Fibroblast of skin of right biceps (primary cell): ENCODE measurements at places on chromosomes 5 and 9.
A peak's percentile ranks its signal among the peaks of the same experiment; 100 is the strongest.

DNA sequence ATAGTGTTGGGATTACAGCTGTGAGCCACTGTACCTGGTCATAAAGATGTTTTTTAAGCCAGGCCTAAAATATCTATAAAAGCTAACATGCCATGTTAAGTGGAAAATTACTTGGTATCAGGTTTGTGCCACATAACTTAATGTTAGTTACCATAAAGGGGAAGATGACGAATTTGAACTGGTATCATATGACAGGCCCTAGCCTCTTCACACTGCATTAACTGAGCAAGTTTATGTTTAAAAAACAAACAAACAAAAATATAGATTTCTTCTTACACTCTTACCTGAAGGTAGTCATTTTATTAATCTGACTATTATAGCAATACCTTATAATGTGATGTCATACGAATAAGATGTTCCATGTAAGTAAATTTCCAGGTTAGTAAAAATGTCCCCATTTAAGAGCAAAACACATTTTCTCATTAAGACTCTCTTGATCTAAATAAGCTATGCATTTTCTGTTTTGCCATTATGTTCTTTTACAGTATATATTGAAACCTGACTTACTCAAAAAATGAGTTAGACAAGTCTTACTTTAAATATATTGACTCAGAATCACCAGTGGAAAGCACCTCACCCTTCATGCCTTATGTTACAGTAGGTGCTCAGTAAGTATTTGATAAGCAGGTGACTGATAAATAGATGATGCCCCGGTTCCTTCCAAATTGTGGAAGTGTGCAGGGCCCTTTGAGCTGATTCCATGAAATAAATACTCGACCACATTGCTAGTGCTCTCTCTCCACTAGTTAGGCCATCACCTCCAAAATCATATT is 125.4 kb downstream of the CDC42SE2 start:
- no peak for DNase-seq

DNA sequence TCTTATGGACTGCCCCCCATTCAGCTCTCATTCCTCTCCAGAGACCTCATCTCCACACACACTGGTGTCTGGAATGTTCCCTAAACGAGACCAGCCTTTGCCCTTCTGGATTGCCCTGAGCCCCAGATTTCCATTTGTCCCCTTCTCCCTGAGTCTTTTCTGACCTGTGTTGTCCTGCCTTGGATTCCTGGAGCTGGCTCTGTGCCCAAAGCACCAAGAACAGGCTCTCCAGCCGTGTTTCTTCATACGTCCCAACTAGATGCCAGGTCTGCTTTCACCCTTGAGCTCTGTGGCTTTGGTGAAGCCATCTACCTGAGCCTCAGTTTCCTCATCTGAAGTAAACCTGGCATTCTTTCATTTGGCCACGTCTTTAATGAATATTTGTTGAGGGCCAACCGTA is 6.3 kb downstream of the CCDC180 start:
- no peak for DNase-seq

DNA sequence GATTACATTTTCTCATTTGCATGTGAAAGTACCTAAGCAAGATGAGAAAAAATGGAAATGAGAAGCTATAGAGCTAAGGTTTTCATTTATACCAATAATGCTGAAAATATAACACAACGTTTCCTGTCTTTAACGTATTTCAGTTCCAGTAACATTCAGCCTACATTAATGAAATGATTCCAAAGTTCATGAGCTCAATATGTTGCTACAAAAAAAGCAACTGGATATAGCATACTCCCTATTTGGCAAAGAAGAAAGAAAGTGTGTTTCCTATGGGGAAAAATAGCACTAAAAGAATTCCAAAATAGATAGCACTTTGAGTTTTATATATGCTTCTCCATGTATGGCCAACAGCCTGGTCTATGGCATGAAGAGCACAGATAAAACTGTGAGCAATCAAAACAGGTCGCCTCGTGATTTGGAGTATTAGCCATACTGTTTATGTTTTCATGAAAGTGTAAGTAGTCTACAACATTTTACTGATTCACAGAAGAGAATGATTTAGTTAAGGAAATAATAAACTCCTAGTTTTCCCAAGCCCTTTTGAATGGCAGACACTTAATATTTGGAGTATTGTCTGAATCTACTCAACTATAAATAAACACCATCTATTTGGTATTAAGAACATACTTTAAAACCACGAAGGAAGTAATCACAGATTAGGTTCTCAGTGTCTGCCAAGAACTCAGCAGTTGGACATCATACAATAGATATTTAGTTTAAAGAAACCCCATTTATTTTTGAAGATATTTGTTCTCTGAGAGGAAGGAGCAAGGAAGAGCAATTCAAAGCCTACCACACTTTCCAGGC is 258.7 kb upstream of the RASA1 start:
- peak; percentile 8 for DNase-seq

- peak; percentile 17 for DNase-seq
Observed at GRCh38 chr9:137168904-137169856, 671 bp downstream of the LRRC26 start.

DNA sequence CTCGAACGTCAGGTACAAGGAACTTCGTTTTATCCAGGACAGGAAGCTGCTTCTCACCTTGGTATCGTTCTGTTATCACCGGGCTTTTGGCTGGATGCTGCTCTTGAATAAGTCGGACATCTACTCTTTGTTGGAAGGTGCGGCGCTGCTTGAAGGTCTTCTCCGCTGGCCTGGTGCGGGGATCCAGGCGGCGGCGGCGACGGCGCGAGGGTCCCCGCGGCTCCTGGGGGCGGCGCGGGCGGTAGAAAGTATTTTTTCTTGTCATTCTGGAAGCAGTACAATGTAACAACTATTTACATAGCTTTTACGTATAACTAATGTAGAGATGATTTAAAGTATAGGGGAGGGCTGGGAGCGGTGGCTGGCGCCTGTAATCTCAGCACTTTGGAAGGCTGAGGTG is 52.3 kb downstream of the ACER2 start:
- DNase-seq = no peak

DNA sequence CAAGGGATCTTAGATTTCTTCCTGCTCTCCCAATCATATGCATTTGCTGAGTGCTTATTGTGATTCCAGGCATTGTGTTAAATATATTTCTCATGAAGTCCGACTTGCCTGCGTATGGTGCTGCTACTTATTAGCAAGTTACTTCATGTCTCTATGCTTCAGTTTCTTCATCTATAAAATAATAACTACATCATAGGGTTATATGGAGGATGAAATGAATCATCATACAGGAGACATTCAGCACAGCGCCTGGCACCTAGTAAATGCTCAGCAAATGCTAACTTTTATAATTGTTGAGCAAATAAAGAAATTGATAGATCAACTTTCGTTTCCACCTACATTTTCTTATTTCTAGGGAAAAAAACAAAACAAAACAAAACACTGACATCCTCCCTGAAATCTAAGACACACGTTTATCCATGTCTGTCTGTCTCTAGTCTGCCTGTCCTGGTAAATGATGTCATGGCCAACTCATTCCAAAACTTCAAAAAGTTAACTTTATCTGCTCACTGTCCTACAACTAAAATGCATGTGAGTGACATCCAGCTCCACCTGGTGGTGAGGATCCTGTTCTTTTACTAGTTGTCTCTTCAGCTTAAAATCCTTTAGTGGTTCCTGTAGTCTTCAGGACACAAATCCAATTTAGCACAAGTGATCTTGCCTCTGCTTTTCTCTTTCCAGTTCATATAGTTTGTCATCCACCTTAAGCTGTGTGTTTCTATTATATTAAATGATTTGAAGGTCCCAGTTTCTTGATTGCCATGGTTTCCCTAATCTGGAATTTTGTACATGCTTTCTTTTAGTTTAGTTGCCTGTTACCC is 27.7 kb downstream of the PPP3R2 start:
- DNase-seq = peak; percentile 53

GRCh38 chr9:36872641-36873040 is 161.4 kb downstream of the PAX5 start:
- DNase-seq = no peak

DNA sequence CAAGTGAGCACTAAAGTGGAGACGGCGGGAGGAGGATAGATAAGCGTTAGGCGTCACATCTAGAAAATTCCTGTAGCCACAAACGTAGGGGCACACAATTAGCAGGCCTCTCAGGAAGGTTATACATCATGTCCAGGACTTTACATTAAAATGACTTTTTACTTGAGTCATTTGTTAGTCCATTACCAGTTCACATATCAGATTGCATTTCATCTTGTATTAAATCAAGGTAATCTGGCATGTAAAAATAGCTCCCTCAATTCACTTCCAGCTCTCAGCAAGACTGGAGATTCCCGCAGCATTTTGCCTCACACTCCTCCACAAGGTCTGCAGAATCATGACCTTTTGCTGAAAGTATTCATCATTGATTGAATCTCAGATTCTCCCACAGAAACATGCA is 118.8 kb downstream of the PRDM6 start:
- peak; percentile 62 for DNase-seq

GRCh38 chr5:21070858-21071257 is 1082.9 kb upstream of the CDH18 start:
- DNase-seq = no peak

GRCh38 chr5:129770024-129770820 is 22.3 kb downstream of the MINAR2 start:
- no peak for DNase-seq

DNA sequence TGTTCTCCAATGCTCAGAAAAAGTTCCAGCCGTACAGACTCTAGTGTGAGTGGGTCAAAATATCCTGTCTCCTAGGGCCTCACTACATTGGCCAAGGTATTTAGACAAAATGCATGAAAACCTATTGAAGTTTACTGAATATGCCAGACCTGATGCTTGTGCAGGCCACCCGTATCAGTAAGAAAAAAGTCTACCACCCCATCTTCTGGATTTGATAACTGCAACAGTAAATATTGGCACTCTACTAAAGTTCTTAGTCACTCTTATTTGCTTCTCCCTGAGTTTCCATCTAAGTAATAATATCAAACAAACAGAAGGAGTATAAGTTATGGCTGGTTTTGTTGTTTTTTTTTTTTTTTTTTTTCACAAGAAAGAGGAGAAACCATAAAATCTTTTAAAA is 627.7 kb upstream of the KLF4 start:
- no peak for DNase-seq

GRCh38 chr9:111691672-111692329 is 30.4 kb downstream of the GNG10 start:
- peak; percentile 49 for DNase-seq

DNA sequence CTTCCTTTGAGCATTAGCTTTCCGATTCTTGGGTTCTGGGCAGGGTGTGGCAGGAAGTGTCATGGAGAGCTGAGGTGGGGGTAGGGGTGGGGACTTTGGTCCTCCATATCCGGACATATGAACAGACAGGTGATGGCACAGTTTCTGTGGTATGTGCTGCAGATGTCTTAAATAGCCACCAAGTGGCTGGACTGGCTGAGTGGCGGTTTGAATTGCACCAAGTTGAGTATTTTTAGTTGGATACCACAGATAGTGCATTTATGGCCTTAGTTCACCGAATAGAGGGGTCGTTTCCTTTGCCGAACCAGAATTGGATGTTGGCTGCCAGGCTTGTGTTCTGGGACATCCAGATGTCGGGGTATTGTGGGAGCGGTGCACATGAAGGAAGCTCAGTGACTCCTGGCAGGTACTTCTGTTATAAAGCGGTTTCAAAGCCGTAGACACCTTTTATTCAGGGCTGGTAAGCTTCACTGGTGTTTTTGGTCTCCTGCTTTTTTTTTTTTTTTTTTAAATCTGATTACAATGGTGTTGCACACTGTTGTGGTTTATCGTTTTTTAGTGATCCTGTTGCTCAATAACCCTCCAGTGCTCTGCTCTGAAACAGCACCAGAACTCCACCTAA is 15.1 kb upstream of the TNFAIP8 start:
- no peak for DNase-seq

DNA sequence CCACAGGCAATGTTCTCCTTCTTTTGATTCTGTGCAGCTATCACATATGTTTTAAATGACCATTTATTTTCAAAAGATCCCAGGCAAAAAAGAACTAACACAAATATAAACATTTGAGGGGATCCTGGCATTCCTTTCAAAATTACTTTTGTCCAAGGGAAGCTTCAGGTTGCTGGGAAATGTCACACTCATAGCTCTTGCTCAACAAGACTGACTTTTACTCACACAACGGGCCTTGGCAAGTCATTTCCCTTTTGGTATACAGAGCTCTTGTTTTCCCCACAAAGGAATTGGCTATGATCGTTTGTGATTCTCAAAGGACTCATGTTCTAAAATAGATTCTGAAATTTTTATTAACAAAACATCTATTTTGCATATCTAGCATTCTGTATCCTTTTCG is 4.5 kb upstream of the PALM2AKAP2 start:
- DNase-seq = peak; percentile 75

- DNase-seq = no peak
Observed at GRCh38 chr9:113151696-113152630, 1.2 kb downstream of the SLC31A2 start.

- DNase-seq = peak; percentile 42
Observed at GRCh38 chr9:17531642-17532254, 47.1 kb upstream of the SH3GL2 start.

DNA sequence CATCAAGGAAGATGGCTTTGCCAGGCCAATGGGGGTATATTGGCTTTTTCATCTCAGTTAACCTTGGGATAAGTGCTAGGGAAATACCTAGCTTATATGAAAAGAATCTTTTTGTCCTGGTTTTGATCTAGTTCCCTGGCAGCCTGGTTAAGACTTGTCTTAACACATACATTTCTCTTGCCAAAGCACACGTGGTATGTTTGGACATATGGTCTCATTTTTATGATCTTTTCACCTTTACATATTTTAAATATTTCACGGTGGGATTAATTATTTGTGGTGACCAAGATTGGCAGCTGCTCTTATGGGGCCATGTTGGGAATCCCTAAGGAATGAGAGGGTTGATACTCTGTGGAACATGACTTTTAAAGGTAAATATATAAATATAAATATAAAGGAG is 312.5 kb downstream of the NPR3 start:
- peak; percentile 48 for DNase-seq

GRCh38 chr9:676780-677438 is 164.6 kb upstream of the DMRT1 start:
- no peak for DNase-seq

DNA sequence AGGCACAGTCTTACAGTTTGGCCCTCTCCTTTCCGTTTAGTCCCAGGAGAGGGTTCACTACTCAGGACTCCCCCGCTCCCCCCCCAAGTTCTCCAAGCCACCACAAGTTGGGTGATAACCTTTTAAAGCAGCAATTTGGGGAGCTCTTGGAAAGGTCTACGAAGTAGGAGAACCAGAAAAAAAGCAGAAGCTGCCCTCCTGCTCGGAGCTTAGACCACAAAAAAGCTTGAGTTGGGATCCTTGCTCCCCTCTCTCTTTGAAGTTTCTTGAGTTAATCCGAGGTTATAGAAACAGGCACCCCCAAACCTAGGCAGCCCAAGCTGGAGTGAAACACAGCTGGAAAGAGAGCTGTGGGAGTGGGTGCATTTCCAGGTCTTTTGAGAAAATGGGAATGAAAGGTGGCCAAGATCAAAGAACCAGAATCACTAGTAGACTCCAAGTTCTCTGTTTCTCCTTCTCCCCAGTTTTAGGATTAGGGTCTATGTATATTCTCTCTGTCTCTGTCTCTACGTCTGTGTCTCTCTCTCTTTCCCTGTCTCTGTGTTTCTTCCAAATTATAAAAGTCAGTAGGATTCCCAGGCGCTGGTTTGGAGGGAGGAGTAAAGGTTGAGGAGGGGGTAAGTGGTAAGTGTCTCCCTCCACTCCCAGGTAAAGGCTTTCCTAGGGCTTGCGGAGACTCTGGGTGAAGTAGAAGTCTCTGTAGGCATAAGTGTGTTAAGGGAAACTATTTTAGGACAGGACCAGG is 2.8 kb downstream of the LHX2 start:
- DNase-seq = no peak

GRCh38 chr5:68919988-68920490 is 173.8 kb upstream of the SLC30A5 start:
- DNase-seq = no peak
